CD4-positive, alpha-beta memory T cell (primary cell): ENCODE measurements at places on chromosomes 5 and 9.
A peak's percentile ranks its signal among the peaks of the same experiment; 100 is the strongest.

DNA sequence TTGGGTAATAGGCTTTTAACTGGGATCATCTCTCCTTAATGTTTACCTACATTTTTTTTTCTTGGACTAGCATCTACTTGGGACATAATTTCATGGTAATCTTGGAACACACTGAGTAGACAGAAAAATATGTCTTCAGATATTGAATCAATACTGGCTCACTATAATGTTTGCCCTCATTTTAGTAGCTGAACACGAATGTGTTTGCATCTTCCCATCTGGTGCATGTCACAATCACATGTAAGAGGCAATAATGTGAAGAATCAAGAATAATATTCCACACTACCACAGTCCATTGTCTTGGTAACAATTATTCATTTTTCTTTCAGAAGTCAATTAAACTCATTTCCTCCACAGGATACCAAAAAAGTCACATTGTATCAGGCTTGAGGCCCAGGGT, 382.7 kb upstream of the CDH10 start:
- no peak for DNase-seq

- DNase-seq, result no peak
Measured at GRCh38 chr5:132592521-132592920, 35.7 kb downstream of the RAD50 start.

DNA sequence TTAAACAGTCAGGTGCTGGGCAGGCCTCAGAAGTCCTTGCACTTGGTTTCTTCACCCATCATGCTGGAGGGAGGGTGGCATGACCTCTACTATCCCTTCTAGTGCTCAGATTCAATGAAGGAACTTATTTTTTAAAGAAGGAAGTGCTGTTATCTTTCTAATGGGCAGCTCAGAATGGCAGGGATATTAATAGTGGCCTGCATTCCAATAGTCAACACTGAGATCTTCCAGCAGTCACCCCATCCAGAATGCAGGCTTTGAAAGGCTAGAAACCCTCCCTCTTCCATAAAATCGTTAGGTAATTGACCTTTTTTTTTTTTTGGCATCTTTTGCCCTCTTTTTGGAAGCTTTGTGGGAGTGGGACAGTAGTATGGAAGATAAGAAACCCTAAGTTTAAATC, 325.0 kb downstream of the ARRDC3 start:
- no peak for DNase-seq

DNA sequence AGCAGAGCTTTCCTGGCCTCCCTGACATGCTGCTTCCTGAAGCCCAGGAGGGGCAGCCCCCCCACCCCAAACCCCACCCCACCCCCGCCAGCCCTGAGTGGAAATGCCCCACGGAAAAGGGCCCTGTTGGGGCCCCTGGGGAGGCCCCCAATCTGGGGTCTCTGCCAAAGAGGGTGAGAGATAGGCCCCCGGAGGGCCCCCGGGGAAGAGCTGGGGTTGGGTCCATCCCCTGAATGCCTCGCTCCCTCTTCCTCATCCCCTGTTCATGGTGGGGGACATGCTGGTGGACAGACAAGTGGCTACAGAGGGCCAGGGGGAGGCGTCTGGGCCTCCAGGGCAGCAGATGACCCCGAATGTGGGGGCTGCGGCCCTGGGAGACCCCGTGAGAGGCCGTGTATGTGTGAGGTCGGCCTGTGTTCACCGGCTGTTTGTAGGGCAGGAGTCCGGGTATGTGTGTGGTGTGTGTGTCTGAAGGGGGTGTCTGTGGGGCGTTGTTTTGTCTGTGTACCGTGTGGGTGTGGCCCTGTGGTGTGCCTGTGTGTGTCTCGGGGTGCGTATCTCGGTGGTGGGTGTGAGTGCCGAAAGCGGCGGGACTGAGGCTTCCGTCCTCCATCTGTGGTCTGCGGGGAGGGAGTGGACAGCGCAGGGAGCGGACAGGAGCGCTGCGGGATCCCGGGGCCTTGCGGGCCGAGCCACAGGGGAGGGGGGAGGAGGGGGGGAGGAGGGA, 11.3 kb downstream of the C9orf50 start:
- DNase-seq, result peak; percentile 89

- no peak for DNase-seq
Measured at GRCh38 chr5:33994845-33995244, 10.4 kb upstream of the SLC45A2 start.

GRCh38 chr9:99436616-99437015, 214.5 kb downstream of the SEC61B start:
- DNase-seq, result no peak

- no peak for DNase-seq
Measured at GRCh38 chr5:41071975-41072374, 833 bp upstream of the MROH2B start.

- DNase-seq, result no peak
Measured at GRCh38 chr5:95712347-95712958, 18.7 kb upstream of the RHOBTB3 start.

- DNase-seq, result no peak
Measured at GRCh38 chr9:33239921-33240320, at the start of gene SPINK4. Gene SPINK4 (plus strand): TSS chr9:33240167. CDS start chr9:33240209, 42 bp downstream.

GRCh38 chr9:68878450-68878849, 135.5 kb downstream of the PRKACG start:
- DNase-seq, result no peak

- no peak for DNase-seq
Measured at GRCh38 chr9:16421532-16421931, 448.9 kb downstream of the BNC2 start.

- DNase-seq, result no peak
Measured at GRCh38 chr5:140153905-140154304, 21.1 kb upstream of the CYSTM1 start.

DNA sequence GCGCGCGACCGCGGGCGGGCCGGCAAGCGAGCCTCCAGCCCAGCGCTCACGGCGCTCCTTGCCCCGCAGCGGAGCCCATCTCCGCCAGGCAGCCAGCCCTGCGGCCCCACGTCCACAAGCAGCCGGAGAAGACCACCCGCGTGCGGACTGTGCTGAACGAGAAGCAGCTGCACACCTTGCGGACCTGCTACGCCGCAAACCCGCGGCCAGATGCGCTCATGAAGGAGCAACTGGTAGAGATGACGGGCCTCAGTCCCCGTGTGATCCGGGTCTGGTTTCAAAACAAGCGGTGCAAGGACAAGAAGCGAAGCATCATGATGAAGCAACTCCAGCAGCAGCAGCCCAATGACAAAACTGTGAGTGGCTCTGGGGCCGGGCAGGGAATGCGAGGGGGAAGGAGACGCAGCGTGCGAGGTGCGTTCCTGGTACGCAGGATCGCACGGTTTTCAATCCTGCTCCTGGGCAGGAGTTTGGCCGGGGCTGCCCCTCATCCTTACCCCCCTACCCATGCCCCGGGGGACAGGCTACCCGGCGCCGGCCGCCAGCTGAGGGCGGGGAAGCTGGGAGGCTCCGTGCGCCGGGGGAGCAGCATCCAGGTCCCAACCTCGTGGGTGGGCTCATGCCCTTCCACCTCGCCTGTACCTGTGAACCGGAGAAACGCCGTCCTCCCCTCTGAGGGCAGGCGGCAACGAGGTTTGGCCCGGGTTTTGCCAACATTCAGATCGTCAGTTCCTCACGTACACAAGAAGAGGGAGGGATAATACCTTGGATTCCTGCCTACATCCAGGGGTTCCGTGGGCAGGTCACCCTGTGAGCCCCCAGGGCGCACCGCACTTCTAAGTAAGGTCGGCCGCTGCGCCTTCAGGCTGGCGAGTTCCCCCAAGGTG, 6.6 kb downstream of the ISL1 start:
- no peak for DNase-seq

DNA sequence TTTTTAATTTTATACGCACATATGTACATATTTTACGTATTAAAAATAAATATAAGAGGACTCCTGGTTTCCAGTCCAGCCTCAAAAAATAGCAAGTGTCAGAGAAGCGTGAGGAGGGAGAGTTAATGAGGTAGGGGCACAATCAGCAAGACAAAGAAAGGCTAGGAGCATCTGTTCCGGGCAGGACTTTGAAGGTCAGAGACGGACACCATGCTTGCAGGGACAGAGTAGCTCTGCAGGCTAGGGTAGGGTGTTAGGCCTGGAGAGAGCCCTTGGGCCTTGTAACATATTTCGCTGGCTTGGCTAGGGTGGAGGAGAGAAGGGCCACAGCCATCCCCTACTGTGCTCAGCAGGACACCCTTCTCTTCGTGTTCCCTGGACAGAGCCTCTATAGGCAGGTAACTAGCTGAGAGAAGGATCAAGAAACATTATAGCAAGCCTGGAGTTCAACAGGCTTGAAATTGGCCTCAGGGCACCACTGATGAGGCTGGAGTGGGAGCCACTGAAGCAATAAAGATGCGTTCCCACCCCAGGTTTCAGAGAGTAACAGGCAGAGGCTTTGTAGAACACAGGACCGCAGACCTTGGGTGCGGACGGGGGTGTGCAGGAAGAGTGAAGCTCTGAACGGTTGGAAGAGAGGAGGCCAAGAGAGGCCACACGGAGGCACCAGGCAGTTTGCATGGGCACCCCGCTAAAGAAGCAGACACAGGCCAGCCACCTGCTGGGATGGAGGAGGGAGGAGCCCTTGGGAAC, 9.7 kb upstream of the IPPK start:
- DNase-seq, result no peak

DNA sequence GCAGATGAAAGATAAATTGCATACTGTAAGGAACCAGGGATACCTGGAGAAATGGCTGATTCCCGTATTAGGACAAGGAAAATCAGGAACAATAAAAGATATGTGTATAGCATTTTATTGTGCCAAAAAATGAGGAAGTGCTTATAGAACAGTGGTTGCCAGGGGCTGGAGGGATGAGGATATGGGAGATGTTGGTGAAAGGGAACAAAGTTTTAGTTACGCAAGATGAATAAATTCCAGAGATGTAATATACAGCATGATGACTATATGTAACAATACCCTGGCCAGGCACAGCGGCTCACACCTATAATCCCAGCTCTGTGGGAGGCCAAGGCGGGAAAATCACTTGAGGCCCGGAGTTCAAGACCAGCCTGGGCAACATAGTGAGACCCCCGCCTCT, 101.8 kb downstream of the CDK5RAP2 start:
- DNase-seq, result no peak

- DNase-seq, result no peak
Measured at GRCh38 chr9:132020272-132020671, 59.4 kb downstream of the MED27 start.

GRCh38 chr5:78689540-78690252, 41.1 kb upstream of the LHFPL2 start:
- DNase-seq, result no peak

DNA sequence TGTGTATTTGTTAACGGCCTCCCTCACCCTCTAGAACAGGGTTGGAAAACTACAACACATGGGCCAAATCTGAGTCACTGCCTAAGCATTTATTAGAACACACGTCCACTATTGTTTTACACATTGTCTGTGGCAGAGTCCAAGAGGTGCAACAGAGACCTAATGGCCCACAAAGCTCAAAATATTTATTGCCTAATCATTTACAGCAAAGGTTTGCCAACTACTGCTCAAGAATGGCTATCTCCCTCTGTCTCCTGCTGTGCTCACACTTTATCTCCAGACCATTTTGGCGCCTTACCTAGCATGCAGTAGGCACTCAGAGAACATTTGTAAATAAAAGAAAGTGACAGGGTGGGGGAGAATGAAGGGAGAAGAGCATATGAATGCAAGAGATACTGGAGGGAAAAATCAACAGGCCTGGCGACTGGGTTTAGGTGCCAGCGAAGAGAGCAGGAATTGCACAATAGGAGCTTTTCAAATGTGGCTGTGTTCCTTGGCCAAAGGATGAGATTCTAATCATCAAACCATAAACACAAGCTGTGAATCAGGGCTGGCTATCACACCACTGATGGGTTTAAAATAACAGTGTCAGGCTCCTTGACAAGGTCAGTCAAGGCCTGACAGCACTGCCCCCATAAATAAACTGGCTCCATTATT, 80.3 kb downstream of the EPB41L4A start:
- no peak for DNase-seq

DNA sequence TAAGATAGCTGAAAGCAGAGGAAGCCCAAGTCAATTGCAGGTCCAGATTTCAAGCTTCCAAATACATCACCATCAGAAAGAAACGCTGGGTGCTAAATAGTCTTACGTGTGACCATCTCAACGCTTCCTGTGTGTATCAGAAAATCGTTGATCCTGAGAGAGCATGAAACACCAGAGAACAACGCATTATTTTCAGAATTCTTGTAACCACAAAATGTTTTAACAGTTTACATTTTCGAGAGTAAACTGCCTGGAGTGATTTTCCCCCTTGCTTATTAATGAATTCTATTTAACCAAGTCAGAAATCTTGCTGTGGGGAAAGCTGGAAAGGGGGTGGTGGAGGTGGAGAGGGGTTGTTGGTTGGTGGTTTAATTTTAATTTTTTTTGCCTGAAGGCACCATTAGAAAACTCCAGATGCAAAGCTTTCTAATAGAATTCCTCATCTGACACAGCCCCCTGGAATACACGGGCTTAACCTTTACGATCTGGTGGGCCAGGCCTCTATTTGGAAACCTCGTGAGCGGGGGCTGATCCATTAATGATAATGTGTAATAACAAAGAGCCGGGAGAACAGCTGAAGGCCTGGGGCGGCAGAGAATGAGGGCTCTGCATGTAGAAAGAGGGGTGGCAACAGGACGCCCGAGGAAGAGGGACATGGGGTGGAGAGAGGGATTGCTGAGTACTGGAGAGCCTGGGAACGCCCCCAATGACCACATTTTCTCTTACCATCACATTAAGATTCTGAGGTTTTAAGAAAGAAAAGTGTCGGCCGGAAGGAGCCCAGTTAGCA, 124.5 kb upstream of the NFIB start:
- no peak for DNase-seq

- DNase-seq, result no peak
Measured at GRCh38 chr5:116942622-116943021, 368.0 kb upstream of the SEMA6A start.
